Left lung (tissue), 14 donors: ENCODE measurements at places on chromosomes 13 and 19. TPM values are rescaled to one million over a fixed set of nuclear protein-coding genes. Genes with fewer than 3 reads are reported as not detected.

AP1M2 gene
- 36.5 TPM for total RNA-seq

KLF2 gene
- 30.2 TPM for total RNA-seq

CBARP gene
- 1.5 TPM for total RNA-seq

TUBB4A gene
- total RNA-seq: 0.65 TPM

- peak overlapping the region; percentile 74 for H3K4me3 ChIP-seq
- H3K27ac ChIP-seq: peak overlapping the region; percentile 90
- H3K4me1 ChIP-seq: peaks cover 4% of the 10 kb centered on the region
- peaks cover 3% of the 10 kb centered on the region for H3K36me3 ChIP-seq
- H3K27me3 ChIP-seq: no peaks in the 10 kb centered on the region
These were observed 1420.3 kb downstream of the UQCRFS1 start for GRCh38 chr19:27792576-27793127.

GRCh38 chr13:36261011-36261410, 36.6 kb downstream of the CCDC169 start:
- H3K36me3 ChIP-seq: no peaks in the 10 kb centered on the region
- DNase-seq: no peak
- no peaks in the 10 kb centered on the region for H3K4me1 ChIP-seq
- no peak overlapping the region for H3K4me3 ChIP-seq
- H3K27ac ChIP-seq: no peak overlapping the region

DNA sequence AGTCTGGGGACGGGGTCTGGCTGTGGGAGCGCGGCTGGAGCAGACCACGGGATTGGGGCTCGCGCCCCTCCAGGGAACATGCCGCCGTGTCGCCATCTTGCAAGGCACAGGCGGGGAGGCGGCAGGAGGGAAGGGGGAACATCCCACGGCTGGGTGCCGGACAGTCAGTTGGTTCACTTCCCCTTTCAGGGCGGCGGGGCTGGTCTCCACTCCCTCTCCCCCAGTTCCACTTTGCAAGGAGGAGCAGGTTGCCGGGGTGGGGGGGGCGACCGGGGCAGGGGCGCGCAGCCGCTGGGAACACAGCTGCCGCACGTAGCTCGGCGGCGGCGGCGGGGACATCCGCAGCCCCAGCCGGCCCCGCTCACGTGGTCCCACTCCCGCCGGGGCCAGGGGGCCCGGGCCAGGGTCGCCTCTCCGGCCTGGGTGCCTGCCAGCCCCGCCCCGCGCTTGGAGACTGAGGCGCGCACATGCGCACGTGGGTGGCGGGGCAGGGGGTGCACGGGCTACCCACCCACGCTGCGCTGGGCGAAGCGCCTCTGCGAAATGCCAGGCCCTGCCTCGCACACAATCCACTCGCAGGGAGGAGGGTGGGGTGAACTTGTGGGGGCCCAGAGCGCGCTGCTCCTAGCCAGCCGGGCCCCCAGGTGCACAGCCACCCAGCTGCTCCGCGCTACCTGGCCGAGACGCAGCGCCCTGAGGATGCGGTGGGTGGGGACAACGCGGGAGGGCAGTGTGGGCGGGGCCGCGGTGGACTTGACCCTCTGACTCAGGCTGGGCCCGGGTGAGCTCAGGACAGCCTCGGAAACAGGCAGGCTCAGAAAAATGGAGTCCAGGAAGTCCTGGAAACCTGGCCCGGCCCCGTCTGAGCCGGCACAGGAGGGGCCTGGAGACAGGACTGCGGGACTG, 6.4 kb downstream of the KLF16 start:
- H3K27ac ChIP-seq: peak overlapping the region; percentile 92
- no peaks in the 10 kb centered on the region for H3K27me3 ChIP-seq
- DNase-seq: peak; percentile 89
- peaks cover 7% of the 10 kb centered on the region for H3K36me3 ChIP-seq
- peak overlapping the region; percentile 51 for H3K4me3 ChIP-seq
- H3K4me1 ChIP-seq: peaks cover 100% of the 10 kb centered on the region

DNA sequence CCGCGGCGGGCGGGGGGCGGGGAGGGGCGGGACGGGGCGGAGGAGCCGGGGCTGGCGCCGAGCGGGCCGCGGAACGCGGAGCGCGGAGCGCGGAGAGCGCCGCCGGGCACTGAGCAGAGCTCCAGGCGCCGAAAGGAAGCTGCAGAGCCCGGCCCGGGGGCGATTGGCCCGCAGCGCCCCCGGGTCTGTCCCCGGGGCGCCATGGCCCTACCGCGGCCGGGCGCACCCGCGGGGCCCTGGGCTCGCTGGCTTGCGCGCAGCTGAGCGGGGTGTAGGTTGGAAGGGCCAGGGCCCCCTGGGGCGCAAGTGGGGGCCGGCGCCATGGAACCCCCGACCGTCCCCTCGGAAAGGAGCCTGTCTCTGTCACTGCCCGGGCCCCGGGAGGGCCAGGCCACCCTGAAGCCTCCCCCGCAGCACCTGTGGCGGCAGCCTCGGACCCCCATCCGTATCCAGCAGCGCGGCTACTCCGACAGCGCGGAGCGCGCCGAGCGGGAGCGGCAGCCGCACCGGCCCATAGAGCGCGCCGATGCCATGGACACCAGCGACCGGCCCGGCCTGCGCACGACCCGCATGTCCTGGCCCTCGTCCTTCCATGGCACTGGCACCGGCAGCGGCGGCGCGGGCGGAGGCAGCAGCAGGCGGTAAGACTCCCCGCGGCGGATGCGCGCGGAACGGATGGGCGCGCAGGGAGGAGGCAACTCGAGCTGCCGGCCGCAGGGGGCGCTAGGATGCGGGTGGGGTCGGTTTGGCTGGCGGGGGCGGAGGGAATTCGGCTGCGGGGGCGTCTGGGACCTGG, at the start of gene PDE4A:
PDE4A (plus strand) TSS at position 95 of the 796 bp plus-strand sequence; CDS start at position 322, 227 bp downstream.
- H3K36me3 ChIP-seq: no peaks in the 10 kb centered on the region
- no peak for DNase-seq
- peaks cover 94% of the 10 kb centered on the region for H3K4me1 ChIP-seq
- H3K27ac ChIP-seq: no peak within 1 kb of the TSS
- H3K27me3 ChIP-seq: peaks cover 100% of the 10 kb centered on the region

- no peaks in the 10 kb centered on the region for H3K36me3 ChIP-seq
- no peaks in the 10 kb centered on the region for H3K27me3 ChIP-seq
- no peak overlapping the region for H3K4me3 ChIP-seq
- DNase-seq: no peak
- no peaks in the 10 kb centered on the region for H3K4me1 ChIP-seq
- H3K27ac ChIP-seq: no peak overlapping the region
These were observed 16.2 kb downstream of the CERS1 start for GRCh38 chr19:18879579-18880373.

- H3K27ac ChIP-seq: no peak overlapping the region
- no peaks in the 10 kb centered on the region for H3K4me1 ChIP-seq
- H3K27me3 ChIP-seq: no peaks in the 10 kb centered on the region
These were observed 314.7 kb upstream of the DACH1 start for GRCh38 chr13:72181661-72182060.

GRCh38 chr19:41991025-41991424, 3.0 kb downstream of the ATP1A3 start:
- H3K27ac ChIP-seq: no peak overlapping the region
- peaks cover 9% of the 10 kb centered on the region for H3K4me1 ChIP-seq
